MCF 10A (cell line): ENCODE measurements at places on chromosomes 13 and 19.

GRCh38 chr13:99916366-99917103, 55.0 kb downstream of the ZIC5 start:
- DNase-seq = peak; percentile 86

- no peak for DNase-seq
Measured at GRCh38 chr13:34750078-34750931, 191.8 kb upstream of the NBEA start.

GRCh38 chr19:2334986-2335846, 6.7 kb downstream of the SPPL2B start:
- DNase-seq = no peak

DNA sequence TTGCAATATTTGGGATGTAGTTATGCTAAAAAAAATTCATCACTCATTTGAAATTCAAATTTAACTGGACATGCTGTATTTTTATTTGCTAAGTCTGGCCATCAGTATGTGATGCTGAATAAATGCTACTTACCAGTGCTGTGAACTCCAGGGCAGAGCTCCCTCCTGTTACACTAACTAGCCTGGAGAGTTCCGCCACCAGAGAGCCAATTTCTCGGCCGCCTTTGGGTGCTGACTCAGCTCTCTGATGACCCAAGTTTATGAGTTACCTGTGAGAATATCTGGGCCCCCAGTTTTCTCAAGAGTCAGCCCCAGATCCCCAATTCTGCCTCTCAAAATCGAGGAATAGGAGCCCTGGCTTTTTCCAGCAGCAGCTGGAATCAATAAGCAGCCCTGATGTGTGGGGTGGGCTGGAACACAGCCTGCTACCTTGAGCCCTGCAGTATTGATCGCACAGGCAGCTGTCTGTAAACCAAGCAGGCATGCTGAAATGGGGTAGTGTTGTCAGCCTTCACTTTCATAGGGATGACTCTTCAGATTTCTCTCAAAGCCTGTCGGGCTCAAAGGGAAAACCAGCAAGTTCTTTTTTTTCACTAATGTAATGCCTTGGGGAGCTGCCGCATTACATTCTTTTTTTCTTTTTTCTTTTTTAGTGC, 113.7 kb downstream of the DNAJC15 start:
- no peak for DNase-seq
